Activated naive CD4-positive, alpha-beta T cell treated with anti-CD3 and anti-CD28 coated beads, Interleukin-2, amount 50 U/mL, for 72 hours (primary cell): ENCODE measurements at places on chromosomes 11 and 22.

GRCh38 chr11:9207229-9207628 lies 57.9 kb downstream of the DENND5A start:
- DNase-seq, result no peak

DNA sequence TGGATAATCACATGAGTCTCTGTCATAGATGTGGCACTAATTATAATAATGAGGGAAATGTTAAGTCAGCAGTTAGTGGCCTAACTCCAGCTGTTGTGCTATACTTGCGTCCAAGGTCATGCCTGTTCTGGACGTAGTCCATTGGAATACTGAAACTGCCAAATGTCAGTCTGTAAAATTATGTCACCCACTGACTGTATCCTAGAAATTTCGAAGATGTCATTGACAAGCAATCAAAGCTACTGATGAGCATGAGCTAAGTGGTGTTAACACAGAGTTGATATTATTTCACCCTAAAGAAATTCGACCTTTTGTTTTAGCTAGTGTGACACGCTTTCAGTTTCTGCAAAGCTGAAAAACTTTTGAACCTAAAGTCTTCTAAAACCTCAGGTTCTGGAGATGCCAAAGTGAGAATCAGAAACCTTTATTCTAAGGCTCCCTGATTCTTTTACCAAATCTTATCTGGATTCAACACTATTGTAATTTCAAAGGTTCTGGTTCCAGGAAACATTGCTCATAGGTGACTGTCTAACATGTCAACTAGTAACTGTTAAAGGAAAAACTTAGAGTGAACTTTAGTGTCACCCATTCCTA lies 14.9 kb upstream of the ME3 start:
- no peak for DNase-seq

- DNase-seq, result no peak
Observed at GRCh38 chr11:101279728-101280127, 150.1 kb upstream of the PGR start.

DNA sequence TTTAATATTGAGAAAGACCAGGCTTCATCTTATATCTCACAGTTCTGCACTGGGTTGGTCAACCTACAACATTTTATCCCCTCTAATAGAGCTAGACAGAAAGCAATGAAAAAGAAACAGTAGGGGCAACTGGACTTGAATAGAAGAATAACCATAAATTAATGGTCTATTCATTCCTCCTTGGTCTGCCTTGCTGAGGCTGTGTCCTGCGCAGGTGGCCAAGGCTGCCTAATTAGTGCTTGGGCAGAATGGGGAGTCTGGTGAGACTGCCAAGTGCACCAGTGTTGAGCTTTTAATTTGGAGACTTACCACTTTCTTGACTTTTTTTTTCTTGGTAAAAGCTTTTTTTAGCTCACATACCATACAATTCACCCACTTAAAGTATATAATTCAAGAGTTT lies 35.0 kb upstream of the SPON1 start:
- DNase-seq, result no peak

GRCh38 chr22:33923033-33923432 lies 2.8 kb upstream of the LARGE1 start:
- no peak for DNase-seq

- DNase-seq, result no peak
Observed at GRCh38 chr22:36493690-36494110, 12.3 kb upstream of the TXN2 start.

DNA sequence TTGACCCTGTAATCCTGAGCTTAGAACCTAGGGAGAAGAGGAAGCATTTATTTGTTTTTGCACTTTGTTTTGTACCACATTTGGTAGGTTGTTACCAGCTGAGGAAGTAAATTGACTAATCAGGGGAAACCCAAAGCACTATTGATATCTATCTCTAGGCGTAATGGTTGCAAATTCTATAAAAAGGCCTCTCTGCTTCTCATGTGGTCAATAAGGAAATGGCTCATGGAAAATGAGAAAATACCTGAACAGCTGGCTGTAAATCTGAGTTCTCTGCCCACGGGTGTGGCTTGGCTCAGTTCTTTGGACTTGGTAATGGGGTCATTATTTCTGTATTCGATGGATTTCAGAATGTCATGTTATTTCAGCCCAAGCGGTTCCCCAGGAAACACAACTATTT lies 42.4 kb downstream of the BARX2 start:
- DNase-seq, result no peak

DNA sequence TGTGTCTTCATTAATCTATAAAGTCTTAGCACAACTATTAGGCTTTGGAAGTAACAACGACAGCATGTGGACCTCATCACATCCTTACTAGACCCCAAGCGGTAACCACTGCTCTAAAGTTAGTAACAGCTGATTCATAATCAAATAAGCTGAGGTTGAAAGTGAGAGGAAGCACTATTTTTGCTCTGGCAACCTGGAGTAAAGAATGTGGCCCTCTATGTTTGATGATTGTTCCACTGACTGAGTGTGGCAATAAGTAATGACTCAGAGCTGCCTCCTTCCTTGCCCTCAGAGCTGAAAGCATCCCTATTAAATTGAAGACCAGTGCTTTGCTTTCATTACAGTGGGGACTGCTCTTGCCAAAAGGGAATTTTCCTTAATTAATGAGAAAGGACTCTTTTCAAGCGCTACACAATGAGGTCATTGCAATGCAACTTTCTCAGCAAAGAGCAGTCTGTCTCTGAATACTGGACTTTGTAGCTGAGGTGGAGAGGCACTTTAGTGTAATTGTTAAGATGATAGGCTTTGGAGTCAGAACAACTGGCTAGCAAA lies 906.1 kb upstream of the RAG2 start:
- DNase-seq, result no peak

- DNase-seq, result no peak
Observed at GRCh38 chr11:68343761-68344256, 31.4 kb downstream of the LRP5 start.

- DNase-seq, result no peak
Observed at GRCh38 chr11:60917267-60917666, 3.3 kb downstream of the TMEM109 start.

DNA sequence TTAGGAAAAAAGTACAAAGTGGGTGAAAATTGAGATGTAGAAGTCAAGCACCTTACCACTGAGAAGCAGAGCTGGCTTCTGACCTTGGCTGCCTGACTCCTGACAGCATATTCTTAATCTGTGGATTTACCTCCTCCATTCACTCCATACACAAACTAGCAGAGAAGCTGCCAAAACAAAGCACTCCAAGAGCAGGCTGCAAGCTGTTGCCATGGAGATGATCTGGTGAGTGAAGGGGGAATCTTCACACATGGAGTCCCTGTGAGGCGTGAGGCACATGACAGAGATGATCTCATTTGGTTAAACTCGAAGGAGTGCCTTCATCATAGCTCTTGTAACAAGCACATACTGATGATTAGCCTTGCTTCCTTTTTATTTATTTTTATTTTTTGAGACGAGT lies 16.1 kb downstream of the COMMD9 start:
- no peak for DNase-seq

- no peak for DNase-seq
Observed at GRCh38 chr11:74007691-74008372, 1.1 kb downstream of the UCP3 start.

GRCh38 chr22:33044112-33044511 lies 14.1 kb downstream of the SYN3 start:
- no peak for DNase-seq

- no peak for DNase-seq
Observed at GRCh38 chr11:78050964-78051831, 12.5 kb upstream of the THRSP start.

GRCh38 chr11:119436711-119437110 lies 13.7 kb upstream of the THY1 start:
- no peak for DNase-seq

DNA sequence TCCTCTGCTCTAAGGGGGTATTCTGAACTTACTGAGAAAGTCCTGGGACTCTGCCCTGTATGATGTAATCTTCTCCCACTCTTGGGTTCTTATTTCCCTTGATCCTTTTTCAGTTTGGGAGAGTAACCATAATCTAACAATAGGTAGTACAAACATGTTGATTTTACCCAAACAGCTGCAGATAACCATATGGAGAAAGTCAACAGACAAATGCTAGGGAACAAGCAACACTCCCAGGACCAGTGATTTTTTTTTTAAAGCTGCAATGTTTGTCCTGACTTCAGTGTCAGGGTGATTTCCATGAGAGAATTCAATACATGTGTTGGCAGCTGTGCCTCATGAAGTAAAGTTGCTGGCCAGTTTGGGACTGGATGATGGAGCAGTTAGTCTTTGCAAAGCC lies 156.5 kb downstream of the FCHSD2 start:
- DNase-seq, result no peak

DNA sequence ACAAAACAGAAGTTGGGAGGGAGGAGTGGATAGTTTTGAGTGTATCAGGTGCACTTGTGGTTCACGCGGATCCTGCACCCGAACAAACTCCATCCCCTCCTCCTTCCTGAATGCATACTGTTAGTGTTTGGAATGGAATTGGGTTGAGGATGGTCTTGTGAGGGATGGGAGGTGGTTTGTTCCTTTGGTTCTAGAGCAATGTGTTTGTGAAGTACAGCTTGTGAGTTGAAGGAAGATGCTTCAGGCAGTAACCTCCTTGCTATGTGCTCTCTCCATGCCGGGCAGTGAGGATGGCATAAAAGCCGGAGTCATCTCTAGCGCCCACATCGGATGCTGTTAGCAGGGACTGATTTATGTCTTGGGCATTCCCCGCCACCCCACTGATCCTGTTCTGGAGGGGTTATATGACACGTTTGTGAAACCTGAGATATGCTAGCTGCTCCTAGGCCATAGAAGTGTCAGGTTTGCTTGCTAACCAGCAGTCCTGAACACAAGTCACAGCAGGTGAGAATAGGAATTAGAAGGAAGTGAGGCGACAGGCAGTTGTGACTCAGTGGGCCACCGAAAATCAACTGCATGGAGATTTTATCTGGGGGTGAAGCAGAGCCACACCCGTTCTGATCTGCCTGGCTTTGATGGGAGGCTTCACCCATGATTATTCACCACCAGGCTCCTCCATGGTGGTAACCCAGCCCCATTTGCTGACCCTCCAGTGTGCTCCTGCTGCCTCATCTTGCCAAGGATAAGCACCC lies 2.2 kb downstream of the BCR start:
- DNase-seq, result peak; percentile 65
